ENCODE measurements at places on chromosomes 4 and X.

DNA sequence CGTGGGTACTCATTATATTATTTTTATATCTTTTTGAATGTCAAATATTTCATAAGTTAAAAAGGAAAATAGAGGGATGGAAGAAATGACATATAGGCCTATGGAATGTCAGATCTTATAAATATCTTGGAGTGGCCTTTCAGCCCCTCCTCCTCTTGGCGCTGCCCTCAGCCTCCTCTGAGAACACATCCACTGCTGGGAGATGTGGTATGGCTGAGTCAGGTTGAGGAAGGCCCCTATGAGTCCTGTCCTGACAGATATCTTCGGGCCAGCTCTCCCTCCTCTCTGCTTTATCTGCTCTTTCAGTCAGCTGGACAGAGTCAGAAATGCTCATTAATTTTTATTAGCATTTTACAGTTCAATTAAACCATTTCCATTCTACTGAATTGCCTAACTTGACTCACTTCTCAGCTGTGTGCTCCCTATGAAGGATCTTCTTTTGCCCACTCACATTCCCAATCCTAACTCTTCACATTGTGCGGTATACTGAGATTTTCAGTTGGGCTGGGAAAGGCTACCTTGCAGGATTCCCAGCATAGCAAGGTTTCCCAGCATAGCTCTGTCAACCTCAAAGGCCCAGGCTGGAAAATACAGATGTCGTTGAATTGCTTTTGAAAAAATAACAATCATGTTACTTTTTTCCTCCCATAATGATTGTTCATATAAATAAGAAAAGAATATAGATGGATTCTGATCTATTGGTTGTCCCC, 128.0 kb downstream of the ARHGEF9 start:
- DNase-seq = no peak

DNA sequence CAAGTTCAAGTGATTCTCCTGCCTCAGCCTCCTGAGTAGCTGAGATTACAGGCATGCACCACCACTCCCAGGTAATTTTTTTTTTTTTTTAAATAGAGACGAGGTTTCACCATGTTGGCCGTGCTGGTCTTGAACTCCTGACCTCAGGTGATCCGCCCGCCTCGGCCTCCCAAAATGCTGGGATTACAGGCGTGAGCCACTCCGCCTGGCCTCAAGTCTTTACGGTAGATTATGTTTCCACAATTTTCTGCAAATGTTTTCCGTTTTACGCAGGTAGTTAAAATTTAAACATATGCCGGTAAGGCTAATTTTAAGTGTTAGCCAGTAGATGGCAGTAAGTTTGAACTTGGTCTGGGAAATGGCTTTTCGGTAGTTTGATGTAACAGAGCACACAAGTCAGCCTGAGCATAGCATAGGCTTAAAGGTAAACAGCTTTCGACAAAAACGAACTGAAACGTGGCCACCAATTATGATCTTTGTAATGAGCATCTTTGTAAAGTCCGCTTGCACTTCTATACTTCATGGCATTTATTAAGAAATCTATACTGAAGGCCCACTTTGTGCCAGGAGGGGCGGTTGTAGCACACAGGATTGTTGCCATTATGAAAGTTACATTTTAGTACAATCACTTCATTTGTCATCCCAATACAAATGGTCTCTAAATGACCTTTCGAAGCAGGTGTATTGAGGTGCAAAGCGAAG, 31.1 kb downstream of the CCKAR start:
- no peak for DNase-seq

DNA sequence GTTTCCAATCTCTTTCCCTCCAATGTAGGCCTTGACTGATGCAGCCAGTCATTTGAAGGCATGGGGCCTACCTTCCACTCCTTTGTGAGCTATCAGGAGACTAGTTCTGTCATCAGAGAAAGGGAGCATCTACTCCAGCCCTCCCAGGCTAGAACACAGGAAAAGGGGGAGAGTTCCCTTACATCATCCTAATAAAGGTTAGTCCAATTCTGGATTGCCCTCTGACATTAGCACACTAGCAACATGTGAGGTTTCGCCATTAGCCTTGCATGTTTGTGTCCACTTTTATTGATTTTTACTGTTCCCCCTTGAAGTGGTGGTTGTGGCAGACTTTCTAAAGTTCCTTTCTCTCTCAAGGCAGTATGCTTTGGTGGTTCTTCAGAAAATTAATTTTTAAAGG, 67.3 kb downstream of the ZFX start:
- DNase-seq = no peak

GRCh38 chr4:171235521-171235920, 577.7 kb upstream of the GALNTL6 start:
- no peak for DNase-seq

- DNase-seq = peak; percentile 50
Observed at GRCh38 chrX:45322382-45322781, 121.7 kb upstream of the DIPK2B start.

GRCh38 chrX:41468647-41469323, 21.6 kb downstream of the NYX start:
- DNase-seq = peak; percentile 40

- no peak for DNase-seq
Observed at GRCh38 chr4:55359397-55359916, 13.4 kb downstream of the SRD5A3 start.

GRCh38 chr4:53459548-53459947, 82.1 kb downstream of the FIP1L1 start:
- no peak for DNase-seq

DNA sequence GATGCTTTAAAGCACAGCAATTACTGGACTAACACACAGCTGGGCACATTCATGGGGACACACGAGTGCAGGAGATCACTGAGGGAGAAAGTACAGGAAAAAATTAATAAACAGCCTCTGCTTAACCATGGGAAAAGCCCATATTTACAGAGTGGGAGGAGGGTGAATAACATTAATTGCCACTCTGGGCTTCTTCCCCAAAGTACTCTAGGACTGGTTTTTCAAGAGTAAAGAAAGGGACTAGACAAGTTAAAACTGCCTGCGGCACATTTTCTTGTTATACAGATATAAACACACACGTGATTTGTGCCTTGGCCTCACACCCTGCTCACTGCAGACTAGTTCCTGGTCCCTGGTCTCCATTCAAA, 179.7 kb upstream of the TET2 start:
- DNase-seq = no peak

DNA sequence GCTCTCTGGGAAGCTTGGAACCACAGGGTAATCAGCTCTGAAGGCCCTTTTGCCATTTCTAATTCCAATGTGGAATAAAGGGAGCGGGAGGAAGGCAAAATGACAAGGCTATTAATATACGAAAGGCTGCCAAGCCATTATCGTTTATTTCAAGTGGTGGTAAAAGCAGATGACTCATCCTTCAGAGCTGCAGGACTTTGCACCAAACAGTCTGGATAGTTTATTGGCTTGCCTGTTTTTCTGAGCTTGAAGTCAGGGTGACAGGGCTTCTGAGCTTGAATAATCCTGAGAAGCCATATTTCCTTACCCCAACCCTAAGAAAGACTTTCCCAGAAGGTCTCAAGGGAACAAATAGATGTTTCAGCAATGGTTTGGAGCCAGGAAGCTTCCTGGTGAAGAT, 7.7 kb upstream of the GABRE start:
- DNase-seq = no peak

- no peak for DNase-seq
Observed at GRCh38 chrX:78822157-78822690, 74.7 kb downstream of the LPAR4 start.

DNA sequence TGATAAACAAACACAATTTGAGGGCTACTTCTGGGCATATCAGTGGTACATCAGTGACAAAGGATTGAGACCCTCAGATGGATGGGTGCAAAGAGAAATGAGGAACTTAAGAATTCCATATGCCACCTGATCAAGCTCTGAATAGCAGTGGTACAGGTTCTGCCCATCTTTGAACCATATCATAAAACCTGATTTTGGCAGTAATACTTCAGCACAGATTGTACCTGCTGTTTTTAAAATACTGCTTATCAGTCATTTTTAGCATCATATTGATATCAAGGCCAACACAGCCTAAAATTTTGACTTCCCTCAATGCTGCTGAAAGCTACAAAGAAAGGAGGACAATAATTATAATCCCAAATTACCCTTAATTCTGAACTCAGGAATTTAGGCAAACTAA, 41.5 kb downstream of the ANK2 start:
- no peak for DNase-seq

DNA sequence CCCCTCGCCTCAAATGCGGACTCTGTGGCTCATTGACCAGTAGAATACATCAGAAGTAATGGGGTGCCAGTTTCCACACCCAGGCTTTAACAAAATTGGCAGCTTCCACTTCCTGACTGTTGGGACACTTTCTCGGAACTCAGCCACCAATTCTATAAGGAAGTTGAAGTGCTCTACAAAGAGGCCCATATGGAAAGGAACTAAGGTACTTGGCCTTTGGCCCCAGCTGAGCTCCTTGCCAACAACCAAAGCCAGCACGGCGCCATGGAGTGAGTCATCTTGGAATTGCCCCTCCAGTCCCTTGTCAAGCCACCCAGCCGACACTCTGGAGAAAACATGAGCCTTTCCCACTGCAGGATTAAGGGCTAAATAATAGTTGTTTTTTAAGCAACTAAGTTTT, 262.2 kb upstream of the INTU start:
- DNase-seq = peak; percentile 32

DNA sequence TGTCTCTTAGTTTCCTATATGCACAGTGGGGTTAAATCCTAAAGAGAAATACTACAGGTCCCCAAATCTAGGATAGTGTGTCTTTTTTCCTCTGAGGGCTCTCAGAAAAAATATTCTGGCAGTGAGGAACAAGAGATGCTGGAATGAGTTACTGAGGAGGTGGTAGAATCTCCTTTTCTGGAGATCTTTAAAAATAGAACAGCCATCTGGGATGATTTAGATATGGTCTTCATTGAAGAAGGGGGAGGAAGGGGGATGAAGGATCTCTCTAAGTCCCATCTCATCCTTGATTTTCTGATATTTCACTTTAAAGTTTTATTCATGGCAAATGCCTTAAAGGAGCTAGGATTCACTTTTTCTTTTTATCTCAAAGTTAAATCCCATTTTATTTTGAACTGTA, 235.0 kb downstream of the MAML3 start:
- DNase-seq = no peak

DNA sequence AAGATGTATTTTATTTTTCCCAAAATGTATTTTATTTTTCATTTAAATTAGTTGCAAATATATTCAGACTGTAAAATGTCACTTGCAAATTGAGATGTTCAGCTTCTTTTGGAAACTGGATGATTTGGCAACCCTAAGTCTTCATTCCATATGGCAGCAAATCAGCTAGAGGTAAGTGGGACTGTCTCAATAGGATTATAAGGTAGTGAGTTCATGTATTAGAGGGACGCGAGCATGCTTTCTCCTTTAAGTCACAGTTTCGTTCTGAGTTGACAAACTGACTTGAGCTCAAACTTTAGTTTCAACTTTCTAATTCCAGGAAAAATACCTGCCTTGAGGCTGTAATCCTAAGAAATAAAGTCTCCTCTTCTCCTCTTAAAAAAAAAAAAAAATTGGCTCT, 44.2 kb upstream of the TMEM131L start:
- no peak for DNase-seq

GRCh38 chrX:41273638-41274037, 60.3 kb upstream of the DDX3X start:
- no peak for DNase-seq

- peak; percentile 81 for DNase-seq
Observed at GRCh38 chr4:40856840-40857362, 107.1 kb downstream of the NSUN7 start.

DNA sequence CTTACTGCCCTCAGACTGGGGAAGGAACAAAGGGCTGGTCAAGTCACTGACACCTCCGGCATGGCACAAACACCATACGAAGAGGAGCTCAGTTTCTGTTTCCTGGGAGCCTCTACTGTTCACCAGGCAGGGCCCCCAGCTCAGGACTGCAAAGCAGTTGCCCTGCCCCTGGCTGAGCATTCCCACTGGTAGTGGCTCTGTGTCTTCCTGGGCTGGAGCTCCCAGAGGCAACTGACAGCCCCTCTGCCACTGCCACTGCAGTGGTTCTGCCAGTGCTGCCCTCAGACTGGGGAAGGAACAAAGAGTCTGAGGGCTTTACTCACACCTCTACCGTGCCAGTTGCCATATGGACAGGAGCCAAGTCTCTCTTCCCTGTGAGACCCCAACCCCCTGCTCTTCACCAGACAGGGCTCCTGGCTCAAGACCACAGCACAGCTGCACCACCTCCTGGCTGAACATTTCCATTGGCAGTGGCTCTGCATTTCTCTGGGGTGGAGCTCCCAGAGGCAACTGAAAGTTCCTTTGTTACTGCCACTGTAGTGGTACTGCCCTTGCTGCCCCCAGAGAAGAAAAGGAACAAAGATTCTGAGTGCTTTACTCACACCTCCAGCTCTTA, 67.9 kb downstream of the SMARCA5 start:
- no peak for DNase-seq

- DNase-seq = no peak
Observed at GRCh38 chr4:145818011-145818410, 120.6 kb downstream of the ZNF827 start.

DNA sequence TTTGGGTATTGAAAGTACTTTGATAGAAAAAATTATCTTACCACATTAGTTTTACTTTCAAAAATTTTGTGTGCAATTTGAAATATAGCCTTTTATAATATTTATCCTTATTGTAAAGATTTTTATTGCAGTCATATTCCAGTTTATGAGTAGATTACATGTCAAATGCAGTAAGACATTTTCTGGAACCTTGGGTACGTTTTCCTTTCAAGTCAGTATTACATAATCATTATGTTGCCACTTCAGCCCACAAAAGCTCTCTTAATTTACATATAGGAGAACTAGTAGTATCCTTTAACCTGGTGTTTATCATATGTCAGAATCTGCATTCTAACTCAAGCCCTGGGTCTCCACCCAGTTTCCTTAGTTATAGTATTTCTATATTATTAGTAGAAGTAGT, 98.5 kb downstream of the CENPC start:
- no peak for DNase-seq

GRCh38 chr4:86054286-86055032, 305.4 kb downstream of the MAPK10 start:
- DNase-seq = no peak

- no peak for DNase-seq
Observed at GRCh38 chrX:137424679-137425078, 141.2 kb upstream of the ZIC3 start.

DNA sequence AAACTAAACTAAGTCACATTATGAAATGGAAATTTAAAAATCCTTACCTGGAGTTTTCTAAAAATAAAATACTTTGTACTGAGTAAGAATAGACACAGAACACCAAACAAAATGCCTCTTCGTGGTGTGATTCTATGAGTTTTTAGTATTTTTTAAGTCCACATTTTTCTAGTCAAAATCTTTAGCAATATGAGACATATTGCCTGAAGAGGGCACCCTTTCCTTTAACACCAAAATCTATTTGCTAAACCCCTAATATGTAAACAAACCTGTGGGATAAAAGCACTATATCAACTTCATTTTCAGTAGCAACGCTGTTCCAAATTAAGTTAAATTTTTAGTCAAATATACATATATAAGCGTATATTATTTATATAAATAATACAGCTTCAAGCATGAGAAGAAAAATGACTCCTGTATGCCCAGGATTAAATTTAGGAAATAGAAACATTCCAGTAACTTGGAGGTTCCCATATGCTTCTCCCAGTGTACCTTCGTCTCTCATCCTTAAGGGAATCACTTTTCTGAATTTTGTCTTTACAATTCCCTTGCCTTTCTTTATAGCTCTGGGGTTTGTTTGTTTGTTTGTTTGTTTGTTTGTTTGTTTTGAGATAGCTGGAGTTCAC, 23.0 kb upstream of the PGM2 start:
- no peak for DNase-seq

Measured in right hindlimb (tissue), 1 donor.